ENCODE measurements at places on chromosomes 2 and 18. TPM values are rescaled to one million over a fixed set of nuclear protein-coding genes. Genes with fewer than 3 reads are reported as not detected.

Gene ZNF385B
- not detected for total RNA-seq

Gene DNAJC5G
- total RNA-seq, result not detected

Gene FAM124B
- 155 TPM for total RNA-seq

Gene KHK
- 1.3 TPM for total RNA-seq

Gene FBXO48
- 0.61 TPM for total RNA-seq

Gene SCYGR8
- not detected for total RNA-seq

Gene CHRNA1
- total RNA-seq, result 0.97 TPM

Gene TOGARAM2
- not detected for total RNA-seq

Gene CDC42EP3
- total RNA-seq, result 38.3 TPM

Gene FEV
- not detected for total RNA-seq
